ENCODE measurements at places on chromosomes 6 and 20.

- no peak for DNase-seq
Measured at GRCh38 chr20:8433291-8433690, 301.2 kb downstream of the PLCB1 start.

DNA sequence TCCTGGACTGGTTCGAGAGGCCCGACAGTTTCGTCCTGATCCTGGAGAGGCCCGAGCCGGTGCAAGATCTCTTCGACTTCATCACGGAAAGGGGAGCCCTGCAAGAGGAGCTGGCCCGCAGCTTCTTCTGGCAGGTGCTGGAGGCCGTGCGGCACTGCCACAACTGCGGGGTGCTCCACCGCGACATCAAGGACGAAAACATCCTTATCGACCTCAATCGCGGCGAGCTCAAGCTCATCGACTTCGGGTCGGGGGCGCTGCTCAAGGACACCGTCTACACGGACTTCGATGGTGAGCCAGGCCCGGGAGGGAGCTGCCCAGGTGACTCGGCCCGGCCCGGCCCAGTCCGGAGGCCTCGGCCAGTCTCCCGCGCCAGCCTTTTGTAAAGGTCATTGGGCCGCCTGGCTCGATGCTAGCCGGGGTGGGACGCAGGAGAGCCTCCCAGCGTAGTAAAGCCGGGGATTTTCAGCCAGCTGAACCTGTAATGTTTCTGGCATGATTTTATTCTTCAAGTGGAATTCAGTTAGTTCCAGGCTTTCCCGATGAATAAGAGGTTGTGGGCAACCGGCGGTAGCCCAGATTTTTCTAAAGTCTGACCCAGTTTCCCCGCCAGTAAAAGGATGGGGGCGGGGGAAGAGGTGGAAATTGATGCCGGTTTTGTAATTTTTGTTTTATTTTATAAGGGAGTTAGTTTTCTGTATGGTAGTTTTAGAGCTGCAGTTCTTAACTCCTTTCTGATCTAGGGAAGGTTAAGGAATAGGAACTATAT lies 1.4 kb downstream of the PIM1 start:
- peak; percentile 45 for DNase-seq

DNA sequence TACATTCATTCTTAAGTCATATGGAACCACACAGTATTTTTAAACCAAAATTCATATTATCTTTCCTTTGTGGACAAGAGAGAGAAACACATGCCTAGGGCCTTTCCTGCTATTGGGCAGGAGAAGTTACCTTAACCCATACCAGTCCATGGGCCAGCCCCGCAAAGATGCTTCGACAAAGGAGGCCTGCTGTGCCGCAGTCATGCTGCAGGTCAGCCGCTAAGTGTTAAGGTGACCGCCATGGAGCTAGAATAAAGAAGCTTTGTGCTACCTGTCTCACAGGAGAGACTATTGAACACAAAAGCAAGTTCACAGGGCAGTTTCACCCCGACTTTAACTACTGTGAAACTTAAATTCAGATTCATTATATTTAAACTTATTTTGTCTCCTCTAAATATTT lies 62.3 kb upstream of the TMEM181 start:
- no peak for DNase-seq

DNA sequence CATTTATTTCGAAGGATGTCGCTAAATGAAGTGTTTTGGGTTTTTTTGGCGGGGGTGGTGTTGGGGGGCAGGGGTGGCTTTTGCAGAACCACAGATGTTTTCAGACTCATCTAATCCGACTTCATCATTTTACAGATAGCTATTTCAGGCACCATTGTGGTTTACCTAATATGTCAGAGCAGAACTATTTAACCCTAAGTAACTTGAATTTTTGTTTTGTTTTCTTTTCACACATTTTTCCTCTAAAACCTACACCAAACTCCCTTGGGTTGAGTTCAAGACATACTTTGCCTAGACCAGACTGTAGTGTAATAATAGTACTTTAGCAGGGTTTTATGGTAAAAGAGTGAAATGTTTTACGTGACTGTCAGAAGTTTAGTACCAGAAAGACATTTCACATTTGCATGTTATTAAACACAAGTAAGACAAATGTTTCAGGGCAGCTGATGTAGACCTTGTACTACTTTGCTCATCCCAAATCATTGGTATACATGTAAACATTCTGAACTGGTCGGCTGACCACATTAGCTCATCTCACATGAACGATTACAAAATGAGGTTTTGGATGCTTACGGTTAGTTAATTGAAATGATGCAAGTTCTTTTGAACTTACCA lies 37.7 kb downstream of the MAP3K4 start:
- DNase-seq = no peak

DNA sequence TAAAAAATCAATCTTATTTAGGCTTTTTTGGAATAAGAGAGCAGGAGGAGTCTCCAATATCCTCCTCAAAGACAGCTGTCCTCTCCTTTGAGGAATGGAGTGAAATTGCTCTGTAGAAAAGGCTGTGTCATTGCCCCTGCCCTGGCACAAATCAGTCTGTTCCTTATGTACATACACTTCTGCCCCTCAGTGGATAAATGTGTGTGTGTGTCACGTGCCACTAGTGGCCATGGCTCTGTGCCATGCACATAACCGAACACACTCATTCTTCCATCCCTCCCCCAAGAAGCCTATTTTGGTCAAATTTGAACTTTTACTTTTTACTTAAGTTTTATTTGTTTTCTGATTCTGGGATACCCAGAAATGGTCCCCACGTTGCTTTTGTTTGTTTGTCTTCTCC lies 49.2 kb downstream of the ANKS1A start:
- DNase-seq = no peak

DNA sequence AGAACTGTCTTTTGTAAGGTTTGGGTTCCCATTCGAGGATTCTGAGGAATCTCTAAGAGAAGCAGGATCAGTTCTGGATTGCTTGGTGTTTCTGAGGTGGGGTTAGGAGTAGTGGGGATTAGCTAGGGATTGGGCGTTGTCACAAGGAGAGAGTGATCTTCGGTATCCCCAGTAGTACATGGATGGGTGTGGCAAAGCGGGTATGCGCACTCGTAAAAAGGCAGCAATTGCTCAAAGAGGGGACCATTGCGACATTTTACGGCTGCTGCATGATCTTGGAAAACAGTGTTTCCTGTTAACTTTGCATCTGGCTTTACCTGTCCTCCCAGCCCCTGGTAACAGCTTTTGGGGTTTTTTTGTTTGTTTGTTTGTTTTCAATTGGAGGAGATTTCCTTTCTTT lies 9.7 kb upstream of the ZSCAN9 start:
- DNase-seq = no peak

GRCh38 chr20:33602826-33603590 lies 59.1 kb upstream of the C20orf144 start:
- DNase-seq = no peak

GRCh38 chr6:54516321-54516720 lies 208.1 kb downstream of the TINAG start:
- DNase-seq = no peak

DNA sequence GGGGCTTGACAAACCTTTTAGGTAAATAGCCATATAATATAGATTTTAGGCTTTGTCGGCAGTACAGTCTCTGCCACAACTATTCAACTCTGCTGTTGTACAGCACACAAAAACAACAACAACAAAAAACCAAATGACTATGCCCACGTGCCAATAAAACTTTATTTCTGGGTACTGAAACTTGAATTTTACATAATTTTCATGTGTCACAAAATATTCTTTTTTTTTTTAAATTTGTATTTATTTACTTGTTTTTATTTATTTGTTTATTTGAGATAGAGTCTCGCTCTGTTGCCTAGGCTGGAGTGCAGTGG lies 34.8 kb upstream of the B4GALT5 start:
- no peak for DNase-seq

DNA sequence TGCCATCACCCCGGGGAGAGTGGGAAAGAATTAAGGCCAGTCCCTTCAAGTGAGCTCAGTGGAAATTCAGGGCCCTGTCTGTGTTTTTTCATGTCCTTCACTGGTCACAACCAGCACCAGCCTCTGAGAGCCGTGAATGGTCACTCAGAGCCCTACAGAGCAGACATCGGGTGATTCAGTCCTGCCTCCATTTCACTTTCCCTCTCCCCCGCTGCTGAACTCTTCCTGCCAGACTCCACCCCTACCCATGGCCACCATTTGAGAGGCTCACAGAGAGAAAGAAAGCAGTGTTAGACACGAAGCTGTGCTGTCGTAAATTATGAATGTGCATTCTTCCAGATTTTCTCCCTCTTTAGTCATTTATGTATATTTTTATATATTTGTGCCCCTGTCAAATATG lies 5.4 kb downstream of the R3HDML start:
- no peak for DNase-seq

DNA sequence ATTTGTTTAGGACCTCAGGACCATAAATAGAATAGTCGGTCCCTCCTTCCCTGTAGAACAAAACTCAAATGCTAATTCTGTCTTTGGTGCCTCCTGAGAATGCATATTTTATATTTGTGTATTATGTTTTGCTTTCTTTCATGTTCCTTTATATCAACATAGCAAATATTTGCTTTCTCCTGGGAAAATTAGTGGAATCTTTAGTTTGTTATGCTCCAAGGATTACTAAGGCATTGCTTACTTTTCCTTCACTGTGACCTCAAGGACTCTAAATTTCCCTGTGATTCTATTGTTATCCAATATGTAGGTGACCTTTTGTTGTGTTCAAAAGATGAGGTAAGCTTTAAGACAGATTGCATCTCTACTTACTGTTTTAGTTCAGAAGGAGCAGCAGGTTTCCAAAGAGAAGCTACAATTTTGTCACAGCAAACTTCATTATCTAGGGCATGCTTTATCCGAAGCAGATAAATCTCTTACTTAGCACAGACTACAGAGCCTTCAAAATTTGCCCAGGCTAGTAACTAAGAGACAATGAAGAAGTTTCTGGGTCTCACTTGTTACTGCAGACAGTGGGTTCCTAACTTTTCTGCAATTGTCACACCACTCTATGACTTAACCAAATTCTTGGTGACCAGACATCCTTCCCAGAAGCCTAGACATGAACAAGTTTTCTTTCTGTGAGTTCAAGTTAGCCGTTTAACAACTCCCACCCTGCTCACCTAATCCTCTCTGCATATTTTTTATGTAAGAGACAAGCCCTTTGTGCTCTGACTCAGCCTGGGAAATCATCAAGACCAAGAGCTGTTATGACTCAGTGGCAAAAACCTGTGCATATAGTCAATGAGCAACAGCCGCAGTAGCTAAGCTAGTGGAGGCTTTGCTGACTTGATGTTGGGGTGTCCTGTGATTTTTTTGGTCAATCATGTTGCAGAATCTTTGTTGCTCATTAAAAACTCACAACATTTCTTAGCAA lies 378.8 kb downstream of the QKI start:
- DNase-seq = no peak

DNA sequence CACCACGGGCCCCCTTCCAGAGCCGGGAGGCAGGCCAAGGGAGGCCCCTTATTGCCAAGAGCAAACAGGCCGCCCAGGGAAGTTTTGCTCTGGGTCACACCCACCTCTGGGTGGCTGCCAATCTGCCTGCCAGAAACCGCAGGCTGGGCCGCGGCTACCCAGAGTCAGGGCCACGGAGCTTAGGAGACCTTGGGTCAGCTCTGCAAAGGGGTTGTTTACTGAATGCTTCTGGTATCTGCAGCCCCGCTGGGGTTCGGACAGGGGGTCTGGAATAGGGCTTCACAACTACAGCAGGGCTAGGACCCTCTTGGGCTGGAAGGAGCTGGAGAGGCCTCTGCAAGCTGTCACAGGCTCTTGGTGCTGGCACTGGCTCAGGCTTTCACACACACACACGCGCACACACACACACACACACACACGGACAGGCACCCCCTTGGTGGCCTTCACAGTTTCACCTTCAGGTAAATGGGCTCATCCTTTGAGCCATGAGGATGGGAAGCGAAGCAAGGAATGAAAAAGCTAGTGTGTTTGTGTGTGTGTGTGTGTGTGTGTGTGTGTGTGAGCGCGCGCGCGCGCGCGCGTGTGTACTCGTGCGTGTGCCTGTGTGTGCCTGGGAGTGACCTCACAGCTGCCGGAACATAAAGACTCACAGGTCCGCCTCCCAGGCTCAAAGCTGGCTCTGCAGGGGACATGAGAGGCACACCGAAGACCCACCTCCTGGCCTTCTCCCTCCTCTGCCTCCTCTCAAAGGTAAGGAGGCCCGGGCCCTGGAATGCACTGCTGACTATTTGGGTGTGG lies at the start of gene CCN5:
TSS of gene CCN5 (plus strand) at position 669 of the 798 bp plus-strand sequence. CDS start at position 691, 22 bp downstream.
- no peak for DNase-seq

DNA sequence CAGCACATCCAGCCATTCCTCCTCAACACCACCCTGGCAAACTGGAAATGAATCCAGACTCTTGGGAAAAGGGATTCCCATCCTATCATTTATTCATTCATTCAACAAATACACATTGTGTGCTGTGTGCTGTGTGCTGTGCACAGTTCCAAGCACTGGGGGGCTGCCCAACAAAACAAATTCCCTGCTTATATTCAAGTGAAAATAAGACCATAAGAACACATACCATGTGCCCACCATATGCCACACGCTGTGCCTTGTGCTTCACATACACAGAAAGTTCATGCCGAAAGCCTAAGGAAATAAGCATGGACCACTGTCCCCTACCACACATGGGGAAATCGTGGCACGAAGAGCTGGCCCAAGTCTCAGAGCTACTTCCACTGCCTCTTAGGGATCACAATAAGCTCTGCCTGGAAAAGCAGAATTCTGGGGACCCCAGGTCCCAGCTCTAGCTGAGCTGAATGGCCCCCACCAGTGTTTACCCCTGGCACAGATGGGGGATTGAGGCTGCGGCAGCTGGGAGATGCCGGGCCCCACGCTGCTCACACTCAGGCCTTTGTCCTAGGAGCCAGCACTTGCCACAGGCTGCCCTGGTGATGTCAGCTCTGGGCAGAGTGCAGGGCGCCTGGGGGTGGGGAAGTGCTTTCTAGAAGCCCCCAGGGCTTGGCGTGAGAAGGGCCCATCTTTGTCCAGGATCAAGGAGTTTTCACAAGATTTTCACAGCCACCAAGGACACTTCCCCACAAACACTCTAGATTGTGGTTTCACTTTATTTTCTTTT lies 99.6 kb downstream of the PREX1 start:
- no peak for DNase-seq

DNA sequence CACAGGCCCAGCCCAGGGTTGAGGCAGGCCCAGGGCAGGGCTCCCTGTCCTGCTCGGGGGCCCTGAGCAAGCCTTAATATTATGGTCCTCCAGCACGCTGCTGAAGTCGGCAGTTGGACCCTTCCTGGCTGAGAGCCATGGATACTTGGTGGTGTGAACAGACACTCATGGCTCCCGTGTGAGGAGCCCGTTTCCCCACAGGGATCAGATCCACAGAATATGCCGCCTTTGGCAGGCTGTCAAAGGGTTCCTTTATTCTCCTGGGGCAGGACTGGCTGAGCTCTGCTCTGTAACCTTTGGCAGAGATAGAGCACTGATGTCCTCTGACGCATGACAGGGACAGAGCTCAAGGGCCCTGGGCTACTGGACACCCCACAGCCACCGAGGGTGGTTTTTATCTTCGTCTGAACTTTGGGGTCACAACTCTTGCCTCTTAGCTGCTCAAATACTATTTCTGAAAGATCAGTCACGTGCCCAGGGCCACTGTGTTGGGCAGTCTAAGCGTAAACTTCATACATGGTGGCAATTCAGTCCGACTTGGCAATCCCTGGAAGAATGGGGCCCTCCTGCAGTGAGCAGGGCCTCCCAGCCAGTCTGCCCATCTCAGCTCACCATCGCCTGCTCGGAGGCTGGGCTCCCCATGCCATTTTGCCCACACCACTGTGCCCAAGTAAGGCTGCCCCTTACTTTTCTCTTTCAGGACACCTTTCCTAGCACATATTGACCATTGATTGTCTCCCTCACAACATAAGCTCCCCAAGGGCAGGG lies 49.1 kb downstream of the TTI1 start:
- no peak for DNase-seq

GRCh38 chr6:62150048-62150663 lies 135.9 kb downstream of the KHDRBS2 start:
- peak; percentile 15 for DNase-seq

All from SHP77 (cell line).